ENCODE measurements at places on chromosomes 2 and 18.

DNA sequence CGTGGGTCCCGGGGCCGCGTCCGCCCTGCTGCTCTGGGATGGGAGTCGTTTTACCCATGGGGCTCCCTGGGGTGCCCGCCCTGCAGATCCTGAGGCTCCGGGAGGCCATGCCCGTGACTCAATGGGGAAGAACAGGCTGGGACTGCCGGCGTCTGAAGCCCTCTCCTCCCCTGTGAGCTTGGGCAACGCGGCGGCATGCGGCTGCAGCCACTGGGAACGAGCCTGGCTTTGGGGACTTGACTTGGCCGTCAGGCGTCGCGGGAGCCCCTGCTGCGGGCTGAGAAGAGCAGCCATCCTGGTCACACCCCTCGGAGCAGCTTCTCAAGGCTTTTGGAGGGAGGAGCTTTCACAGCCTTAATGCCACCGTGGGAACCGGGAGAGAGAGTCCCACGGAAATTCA lies 126.9 kb upstream of the CTDP1 start:
- no peak for DNase-seq

DNA sequence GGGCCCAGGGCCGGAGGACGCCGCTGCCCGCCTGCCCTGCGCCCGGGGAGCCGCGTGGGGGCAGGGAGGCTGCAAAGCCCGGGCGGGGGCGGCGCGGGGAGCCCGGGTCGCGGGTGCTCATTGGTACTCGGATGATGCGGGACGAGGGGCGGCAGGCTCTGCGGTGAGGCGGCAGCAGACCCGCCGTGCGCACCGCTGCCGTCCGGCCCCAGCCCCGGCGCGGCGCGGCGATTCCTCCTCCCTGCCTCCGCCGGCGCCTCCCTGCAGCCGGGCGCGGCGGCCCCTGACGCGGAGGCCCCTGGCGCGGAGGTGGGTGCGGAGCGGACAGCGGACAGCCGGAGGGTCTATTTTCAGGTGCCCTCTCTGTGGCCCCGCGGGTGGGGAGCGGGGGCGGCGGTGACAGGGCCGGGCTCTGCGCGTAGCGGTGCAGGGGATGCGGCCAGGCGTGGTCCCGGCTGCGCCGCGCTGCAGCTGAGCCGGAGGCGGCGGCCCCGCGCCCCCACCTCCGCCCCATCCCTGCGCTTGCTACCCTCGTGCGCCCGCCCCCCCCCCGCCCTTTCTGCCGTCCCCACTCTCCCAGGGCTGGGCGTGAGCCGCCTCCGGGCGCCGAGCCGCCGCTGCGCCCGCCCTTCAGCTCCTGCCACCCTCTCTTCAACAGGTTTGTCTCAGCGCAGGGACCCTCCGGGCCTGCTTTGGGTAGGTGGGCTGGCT lies 640 bp downstream of the SPTBN1 start:
- peak; percentile 55 for DNase-seq

DNA sequence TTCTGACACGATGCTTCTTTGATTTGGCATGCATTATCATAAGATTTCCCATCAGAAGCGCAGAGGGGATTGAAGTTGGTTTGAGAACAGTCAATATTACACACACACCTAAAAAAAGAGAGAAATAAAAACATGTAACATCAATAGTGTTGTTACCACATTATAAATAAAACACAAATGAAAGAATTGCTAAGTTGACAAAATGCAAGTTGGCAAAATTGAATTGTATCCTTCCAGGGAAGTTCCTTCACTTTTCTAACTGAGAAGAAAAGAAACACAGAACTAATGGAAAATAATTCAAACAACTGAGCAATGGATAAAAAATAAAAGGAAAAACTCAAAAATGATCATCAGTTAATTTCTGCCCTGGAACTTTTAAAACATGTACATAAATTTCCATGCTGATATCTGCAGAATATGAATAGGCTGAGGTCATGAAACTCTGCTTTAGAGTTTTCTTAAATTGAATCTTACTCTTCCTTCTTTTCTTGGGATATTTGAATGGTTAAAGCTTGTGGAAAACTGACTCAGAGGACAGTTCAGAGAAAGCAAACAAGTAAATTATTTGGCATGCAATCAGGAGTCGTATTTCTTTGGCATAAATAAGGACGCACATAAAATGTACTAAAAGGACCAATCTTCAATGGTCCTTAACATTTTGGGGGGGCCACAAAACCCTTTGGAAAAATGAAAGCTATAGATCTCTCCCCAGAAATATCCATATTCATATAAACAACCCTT lies 152.4 kb upstream of the CAVIN2 start:
- DNase-seq = no peak

GRCh38 chr2:187853381-187853791 lies 299.2 kb upstream of the TFPI start:
- DNase-seq = no peak

- DNase-seq = no peak
These were observed 191.2 kb upstream of the CDH19 start for GRCh38 chr18:66795051-66795450.

- DNase-seq = no peak
These were observed 87.3 kb downstream of the ACAA2 start for GRCh38 chr18:49725809-49726674.

DNA sequence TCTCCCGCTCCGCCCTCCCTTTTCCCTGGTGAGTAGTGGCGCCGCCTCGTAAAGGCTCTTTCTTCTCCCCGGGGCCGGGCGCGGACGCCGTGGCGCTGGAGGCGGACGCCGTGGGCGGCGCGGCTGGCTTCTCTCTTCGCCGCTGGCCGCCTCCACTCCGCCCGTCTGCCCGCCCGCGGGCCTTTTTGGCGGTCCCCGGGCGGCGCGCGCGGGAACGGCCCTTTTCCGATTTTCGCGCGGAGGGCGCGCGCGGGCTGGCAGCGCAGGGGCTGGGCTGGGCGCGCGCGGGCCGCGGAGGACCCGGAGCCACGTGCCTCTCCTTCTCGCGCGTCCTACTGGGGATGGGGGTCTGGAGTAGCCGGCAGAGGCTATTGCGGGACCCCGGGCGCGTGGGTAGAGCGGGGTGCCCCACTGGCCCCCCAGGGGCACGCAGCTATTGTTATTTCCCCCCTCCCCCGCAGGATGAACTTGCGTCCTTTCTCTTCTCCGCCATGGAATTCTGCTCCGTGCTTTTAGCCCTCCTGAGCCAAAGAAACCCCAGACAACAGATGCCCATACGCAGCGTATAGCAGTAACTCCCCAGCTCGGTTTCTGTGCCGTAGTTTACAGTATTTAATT lies 472 bp downstream of the SLC20A1 start:
- peak; percentile 61 for DNase-seq

- no peak for DNase-seq
These were observed 133.6 kb downstream of the DDX1 start for GRCh38 chr2:15725101-15725781.

DNA sequence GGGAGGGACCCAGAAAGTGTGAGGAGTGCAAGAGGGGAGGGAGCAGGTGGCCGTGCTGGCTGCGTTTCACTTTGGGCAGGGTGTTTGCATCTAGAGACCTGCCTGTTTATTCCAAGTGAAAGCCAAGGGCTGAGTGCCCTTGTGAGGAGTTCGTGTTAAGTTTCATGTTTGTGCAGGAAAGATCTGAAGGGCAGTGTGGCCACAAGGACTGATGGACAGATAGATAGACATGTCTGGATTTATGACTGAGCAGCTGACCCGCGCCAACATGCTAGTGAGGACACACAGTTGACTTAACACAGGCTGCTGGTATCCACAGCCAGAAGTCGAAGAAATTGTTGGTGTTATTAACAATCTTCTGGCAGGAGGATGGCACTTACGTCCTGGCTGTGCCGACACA lies 387.6 kb upstream of the TNP1 start:
- DNase-seq = no peak

- no peak for DNase-seq
These were observed 129.5 kb downstream of the RND3 start for GRCh38 chr2:150357770-150358467.

DNA sequence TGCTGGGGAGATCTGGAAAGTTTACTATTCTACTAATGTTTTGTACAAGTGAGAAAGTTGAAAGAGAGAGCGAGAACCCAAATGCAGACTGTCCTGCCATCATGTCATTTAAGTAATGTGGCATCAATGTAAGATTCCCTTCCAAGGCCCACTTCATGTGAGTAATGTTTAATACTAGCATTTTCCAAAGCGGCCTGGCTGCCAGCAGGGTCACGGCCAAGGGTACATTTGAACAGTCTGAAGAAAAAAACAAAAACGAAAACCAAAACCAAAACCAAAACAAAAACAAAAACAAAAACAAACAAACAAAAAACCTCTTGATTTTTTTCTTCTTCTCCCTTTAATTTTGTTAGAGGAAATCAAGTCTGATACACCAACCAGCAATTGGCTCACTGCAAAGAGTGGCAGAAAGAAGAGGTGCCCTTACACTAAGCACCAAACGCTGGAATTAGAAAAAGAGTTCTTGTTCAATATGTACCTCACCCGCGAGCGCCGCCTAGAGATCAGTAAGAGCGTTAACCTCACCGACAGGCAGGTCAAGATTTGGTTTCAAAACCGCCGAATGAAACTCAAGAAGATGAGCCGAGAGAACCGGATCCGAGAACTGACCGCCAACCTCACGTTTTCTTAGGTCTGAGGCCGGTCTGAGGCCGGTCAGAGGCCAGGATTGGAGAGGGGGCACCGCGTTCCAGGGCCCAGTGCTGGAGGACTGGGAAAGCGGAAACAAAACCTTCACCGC lies 2.2 kb downstream of the HOXD10 start:
- no peak for DNase-seq

GRCh38 chr2:113896791-113897190 lies 6.9 kb downstream of the ACTR3 start:
- DNase-seq = no peak

DNA sequence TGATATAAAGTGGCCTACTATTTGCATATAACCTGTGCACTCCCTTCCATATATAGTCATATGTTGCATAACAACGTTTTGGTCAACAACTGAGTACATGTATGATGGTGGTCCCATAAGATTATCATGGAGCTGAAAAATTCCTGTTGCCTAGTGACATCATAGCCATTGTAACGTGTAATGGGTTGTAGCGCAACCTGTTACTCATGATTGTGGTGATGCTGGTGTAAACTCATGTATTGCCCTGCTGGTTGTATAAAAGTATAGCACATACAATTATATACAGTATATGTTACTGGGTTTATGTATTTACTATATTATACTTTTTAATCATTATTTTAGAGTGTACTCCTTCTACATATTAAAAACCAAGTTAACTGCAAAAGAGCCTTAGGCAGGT lies 144.8 kb upstream of the IL1R2 start:
- no peak for DNase-seq

DNA sequence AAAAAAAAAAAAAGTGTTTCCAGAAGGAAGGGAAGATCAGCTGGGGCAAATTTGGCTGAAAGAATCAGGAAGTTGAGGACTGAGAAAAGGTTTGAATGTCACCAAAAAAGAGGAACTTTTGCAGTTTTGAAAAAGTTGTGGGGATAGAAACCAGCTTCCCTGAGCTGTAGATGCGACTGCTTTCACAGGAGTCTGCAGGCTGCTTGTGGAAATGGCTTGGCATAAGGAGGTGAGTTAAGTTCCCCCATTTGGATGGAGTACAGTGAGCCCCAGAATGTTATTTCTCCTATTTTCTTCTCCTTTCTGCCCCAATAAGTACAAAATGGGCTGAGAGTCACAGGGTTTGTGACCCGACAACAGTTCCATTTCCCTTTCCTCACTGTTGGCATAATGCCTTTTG lies 16.5 kb upstream of the ME2 start:
- no peak for DNase-seq

DNA sequence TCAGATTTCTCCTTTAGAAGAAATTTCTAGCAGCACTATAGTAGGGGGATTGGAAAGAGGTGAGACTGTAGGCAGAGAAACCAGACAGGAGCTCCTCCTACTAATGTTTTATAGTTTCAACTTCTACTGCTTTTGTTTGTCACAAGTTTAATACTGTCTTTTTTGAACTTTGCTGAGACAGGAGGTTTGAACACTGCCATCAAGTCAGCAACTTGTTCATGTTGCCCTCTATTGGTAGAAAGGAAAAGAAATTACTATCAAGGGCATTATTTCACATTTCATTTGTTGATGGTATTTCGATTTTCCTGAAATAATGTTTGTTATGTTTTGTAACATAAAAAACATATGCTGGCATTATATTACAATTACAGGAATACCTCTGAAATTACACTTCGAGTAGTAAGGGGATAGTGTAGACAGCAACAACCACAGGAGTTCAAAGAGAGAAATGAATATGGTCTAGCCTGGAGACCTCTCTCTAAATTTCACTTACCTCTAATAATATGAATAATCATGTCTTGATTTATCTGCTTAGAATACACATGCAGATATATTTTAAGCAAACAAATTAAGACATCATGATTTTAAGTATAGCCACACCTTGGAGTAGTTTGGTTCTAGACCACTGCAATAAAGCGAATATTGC lies 12.4 kb upstream of the CCDC88A start:
- peak; percentile 45 for DNase-seq

DNA sequence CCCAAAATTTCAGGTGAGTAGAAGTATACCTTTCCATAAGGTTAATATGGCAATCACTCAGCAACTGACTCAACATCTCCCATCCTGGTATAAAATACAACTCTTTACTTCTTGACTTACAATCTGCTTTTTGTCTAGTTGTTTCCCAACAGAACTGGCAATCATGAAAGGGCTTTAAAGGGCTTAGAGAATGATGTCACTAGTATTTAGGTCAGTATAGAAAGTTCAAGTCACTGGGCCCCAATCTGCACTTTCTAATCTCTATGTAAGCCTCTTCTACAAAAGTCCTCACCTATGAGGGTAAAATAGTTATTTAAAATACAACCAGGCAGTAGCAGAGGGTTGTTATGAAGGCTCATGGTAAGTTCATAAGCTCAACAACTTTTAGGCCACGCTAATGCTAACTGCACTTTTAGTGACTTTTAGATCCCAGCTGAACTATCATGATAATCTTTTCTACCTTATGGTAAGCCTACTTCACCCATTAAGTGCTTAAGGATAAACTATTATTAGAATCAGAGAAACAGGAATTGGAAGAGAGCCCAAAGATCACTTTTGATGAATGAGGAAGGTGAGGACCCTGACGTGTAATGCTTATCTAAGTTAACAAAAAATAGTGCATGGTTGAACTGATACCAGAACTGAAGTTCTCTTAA lies 79.6 kb downstream of the GORASP2 start:
- DNase-seq = no peak

DNA sequence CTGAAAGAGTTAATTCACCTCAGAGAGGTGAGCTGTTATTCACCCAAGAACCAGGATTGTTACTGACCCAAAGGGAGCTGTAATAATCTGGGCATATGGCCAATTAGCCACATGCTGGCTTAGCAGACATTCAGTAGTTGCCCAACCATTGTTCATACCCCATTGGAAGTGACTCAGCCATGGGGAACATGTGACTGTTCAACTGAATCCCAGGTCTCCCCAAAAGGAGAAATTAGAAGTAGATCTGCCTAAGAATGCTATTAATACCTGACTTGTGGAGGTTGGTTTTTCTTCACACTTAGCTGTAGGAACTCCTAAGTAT lies 272.6 kb upstream of the UBE2E3 start:
- DNase-seq = no peak

DNA sequence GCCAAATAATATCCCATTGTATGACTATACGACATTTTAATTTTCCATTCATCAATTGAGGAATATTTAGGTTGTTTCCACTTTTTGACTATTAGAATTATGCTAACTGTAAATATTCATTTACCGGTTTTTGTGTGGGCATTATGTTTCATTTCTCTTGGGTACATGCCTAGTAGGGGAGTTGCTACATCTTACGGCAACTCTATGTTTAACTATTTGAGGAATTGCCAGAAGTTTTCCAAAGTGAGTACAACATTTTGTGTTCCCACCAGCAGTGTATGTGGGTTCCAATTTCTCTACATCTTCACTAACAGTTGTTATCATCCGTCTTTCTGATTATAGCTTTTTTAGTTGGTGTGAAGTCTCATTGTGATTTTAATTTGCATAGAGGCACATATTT lies 1.6 kb upstream of the KDSR start:
- DNase-seq = no peak

Measured in GM10248 (cell line).